HFF-Myc (cell line): ENCODE measurements at places on chromosomes 1 and 21.
A peak's percentile ranks its signal among the peaks of the same experiment; 100 is the strongest.

- peak; percentile 60 for DNase-seq
Measured at GRCh38 chr1:235417086-235417697, 50.0 kb downstream of the TBCE start.

DNA sequence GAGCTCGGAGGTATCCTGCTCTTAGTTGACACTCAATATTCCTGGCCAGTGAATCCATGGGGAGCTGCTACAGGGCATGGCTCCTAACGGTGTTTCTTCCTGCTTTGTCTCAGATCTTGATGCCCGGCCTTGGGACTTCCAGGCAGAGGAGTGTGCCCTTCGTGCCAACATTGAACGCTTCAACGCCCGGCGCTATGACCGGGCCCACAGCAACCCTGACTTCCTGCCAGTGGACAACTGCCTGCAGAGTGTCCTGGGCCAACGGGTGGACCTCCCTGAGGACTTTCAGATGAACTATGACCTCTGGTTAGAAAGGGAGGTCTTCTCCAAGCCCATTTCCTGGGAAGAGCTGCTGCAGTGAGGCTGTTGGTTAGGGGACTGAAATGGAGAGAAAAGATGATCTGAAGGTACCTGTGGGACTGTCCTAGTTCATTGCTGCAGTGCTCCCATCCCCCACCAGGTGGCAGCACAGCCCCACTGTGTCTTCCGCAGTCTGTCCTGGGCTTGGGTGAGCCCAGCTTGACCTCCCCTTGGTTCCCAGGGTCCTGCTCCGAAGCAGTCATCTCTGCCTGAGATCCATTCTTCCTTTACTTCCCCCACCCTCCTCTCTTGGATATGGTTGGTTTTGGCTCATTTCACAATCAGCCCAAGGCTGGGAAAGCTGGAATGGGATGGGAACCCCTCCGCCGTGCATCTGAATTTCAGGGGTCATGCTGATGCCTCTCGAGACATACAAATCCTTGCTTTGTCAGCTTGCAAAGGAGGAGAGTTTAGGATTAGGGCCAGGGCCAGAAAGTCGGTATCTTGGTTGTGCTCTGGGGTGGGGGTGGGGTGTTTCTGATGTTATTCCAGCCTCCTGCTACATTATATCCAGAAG is 16.7 kb downstream of the ALX3 start:
- no peak for DNase-seq

DNA sequence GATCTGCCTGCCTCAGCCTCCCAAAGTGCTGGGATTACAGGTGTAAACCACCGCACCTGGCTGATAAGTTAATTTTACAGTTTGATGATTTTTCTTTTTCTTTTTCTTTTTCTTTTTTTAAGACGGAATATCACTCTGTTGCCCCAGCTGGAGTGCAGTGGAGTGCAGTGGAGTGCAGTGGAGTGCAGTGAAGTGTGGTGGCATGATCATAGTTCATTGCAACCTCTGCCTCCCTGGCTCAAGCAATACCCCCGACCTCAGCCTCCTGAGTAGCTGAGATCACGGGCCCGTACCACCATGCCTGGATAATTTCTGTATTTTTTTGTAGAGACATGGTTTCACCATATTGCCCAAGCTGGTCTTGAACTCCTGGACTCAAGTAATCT is 84.4 kb upstream of the CXADR start:
- DNase-seq = no peak

DNA sequence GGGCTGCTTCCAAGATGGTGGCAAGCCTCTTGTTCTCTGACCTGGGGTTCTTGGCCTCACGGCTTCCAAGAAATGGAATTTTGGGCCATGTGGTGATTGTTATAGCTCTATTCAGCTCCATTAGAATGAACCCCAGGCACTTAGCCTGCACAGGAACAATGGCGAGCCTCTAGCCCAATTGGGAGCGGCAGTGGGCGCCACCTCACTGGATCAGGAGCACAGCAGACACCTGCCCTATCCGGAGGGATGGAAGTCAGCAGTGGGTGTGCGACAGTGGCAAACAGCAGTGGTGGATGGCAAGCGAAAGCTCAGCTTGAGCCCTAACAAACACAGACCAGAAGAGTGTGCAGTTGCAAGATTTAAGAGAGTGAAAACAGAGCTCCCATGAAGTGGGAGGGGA is 230.9 kb downstream of the GPR52 start:
- DNase-seq = no peak

GRCh38 chr1:28950449-28950848 is 36.1 kb downstream of the EPB41 start:
- peak; percentile 59 for DNase-seq

- no peak for DNase-seq
Measured at GRCh38 chr21:31659286-31659535, 282 bp upstream of the SOD1 start.

DNA sequence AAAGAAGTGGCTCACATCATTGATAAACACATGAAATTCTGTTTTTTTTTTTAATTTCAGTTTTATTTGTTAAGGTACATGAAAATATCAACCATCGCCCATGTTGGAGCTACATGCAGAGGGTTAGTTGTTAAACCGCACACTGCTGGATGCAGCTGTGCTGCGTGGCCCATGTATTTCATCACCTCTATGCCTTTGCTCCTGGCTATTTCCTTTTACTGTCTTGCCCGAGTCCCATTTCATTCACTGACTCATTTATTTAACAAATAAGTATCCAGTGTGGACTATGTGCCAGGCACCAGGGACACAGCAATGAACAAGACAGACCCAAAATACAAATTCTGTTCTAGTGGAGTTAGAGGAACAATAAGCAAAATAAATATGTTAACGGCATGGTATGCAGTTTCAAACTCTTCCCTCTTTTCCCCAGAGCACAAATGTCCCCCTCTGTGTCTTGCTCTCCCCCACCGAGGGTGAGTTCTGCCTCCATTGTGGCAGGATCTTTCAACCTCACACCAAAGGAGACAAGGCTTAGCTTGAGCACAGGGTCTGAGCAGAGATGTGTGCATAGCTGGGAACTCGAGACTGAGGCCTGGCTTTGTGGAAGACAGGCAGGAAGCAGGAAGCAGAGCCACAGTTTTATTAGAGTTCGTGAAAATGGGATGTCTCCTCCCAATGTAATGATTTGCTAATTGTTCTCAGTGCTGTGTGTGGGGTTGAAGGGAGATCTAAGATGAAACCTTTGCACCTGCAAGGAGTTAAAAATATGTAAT is 44.6 kb downstream of the MAN1C1 start:
- no peak for DNase-seq

DNA sequence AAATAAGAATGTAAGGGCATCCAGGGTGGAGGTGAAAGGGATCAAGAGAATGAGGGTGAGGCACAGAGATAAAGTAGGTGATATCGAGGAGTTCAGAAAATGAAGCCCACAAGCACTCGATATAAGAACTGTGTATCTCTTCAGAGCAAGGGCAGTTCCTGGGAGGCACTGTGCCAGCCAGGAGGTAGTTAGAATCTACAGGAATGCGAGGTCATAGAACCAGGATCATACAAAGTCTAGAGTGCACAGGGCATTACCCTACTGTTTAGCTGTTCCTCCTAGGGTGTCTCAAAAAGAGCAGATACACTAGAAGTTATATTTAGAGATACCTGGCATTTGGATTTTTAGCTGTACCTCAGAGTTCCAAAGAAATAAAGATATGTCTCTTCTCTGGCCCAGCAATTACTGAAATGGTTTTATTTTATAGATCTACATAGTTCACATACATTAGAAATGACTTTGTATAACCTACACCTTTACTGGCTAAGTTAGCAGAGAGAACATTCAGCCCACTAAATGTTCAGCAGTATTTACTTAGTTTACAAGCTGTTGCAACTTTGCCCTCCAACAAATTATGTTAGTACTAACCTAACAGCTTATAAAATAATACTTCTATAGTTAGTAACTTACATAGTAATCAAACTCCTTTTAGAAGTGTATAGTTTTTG is 1.6 kb downstream of the OVAAL start:
- no peak for DNase-seq

DNA sequence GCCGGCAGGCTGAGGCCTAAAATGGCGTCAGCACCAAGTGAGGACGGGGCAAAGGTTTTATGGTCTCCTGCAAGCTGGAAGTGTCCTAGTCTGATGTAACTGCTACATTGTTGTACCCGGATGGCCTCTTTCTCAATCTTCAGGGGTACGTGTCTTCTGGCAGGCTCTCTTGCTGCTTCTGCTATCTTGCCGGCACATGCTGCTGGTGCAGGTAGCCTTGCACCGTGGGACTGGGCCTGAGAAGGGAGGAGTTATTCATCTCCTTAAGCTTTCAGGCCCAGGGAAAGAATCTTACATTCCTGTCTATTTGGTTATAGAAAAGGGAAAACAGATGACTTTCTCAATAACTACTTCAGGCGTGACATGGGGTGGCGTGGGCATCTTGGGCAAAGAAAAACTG is 72.2 kb downstream of the ZNF678 start:
- DNase-seq = no peak

GRCh38 chr1:58584082-58584895 is 7.2 kb upstream of the TACSTD2 start:
- DNase-seq = peak; percentile 90

- peak; percentile 82 for DNase-seq
Measured at GRCh38 chr1:84772428-84772943, 82.2 kb upstream of the SSX2IP start.

DNA sequence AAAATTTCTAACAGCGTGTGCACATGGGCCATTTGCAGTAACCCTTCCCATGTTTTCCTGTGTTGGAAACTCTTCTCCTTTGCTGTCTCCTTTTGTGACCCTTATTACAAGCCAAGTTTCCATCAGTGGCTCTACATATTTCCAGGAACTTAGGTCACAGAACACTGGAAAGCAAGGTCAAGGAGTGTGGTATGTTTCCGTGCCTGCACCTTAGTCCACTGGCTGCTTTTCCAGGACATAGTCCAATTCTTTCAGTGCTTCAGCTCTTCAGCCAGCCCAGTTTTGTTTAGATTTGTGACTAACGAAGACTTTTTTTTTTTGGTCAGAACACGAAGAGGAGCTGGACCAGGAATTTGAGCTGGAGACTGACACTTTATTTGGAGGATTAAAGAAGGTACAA is 33.8 kb downstream of the HHAT start:
- DNase-seq = no peak

GRCh38 chr1:14055442-14056223 is 355.6 kb downstream of the PRDM2 start:
- no peak for DNase-seq

GRCh38 chr1:208336137-208336518 is 91.9 kb upstream of the PLXNA2 start:
- no peak for DNase-seq

GRCh38 chr1:154880671-154881070 is 10.6 kb upstream of the KCNN3 start:
- no peak for DNase-seq

DNA sequence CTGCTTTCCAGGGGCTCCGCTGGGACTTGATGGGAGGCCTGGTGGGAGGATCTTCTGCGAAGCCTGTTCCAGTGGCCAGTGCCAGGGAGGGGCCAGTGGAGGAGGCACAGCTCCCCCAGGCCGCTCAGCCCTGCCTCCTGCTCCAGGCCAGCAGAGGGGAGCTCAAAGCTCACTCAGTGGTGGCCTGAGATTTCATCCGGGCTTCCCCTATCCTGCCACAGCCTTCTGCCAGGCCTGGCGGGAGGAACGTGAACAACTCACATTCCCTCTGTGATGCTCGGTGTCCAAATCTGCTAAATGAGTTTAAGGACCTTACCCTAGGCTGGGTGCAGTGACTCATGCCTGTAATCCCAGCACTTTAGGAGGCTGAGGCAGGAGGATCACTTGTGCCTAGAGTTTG is 3.3 kb downstream of the CLCNKB start:
- no peak for DNase-seq

GRCh38 chr1:169902751-169903150 is 9.1 kb upstream of the SCYL3 start:
- no peak for DNase-seq

GRCh38 chr21:34625030-34625593 is 10.2 kb upstream of the RCAN1 start:
- DNase-seq = no peak

GRCh38 chr1:188249811-188250210 is 1421.1 kb downstream of the PLA2G4A start:
- no peak for DNase-seq

DNA sequence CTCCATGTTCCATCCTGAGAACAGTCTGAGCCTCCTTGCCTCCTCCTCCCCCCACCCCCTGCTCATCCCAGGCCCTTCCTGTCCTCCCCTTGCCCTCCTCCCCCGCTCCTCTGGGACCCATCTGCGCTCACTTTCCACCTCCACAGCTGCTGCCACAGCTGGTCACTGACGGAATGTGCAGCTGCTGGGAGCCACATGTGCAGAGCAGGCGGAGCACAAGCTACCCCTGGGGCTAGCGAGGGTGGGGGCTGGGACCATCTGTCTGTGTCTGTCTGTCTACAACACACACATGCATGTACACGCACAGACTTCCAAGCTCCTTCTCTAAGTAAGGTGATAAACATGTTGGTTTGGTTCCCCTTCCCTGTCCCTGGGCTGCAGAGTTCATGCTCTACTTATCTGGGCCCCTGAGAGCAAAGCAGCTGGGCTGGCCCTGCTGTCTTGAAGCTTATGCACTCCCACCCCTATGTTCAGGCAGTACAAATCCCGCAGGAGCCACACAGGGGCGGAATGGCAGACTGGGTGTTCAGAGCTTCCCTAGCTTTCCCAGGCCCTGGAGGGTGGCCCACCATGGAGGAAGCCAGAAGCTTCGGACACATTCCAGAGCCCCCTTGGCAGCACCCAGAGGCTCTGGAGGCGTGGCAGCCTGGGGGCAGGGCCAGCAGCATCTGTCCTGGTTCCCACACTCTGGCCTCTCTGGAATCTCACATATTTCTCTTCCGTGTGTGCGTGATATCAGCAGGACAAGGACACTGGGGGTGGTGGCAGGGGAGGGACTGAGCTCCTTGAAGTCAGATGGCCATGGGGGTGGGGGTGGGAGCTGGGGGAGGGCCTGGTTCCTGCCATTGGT is 7.0 kb upstream of the HEYL start:
- peak; percentile 87 for DNase-seq

DNA sequence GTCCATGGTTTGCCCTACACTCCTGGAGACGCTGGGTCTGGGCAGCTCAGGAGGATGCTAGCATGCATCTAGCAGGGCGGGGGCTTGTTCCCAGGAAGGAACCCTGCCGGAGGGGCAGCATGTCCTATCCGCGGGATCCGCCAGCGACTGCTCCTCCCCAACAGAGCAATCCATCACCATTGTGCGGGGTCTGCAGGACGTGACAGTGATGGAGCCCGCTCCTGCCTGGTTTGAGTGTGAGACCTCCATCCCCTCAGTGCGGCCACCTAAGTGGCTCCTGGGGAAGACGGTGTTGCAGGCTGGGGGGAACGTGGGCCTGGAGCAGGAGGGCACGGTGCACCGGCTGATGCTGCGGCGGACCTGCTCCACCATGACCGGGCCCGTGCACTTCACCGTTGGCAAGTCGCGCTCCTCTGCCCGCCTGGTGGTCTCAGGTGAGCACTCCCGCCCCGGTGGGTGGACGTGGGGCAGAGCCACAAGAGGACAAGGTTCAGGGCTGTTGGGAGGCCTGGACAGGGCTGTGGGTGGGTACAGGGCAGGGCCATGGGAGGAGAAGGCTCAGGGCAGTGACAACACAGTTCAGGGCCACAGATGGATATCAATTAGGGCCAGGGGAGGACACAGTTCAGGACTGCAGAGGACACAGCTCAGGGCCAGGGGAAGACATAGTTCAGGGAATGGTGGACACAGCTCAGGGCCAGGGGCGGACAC is 71.3 kb downstream of the OBSCN start:
- DNase-seq = no peak
